ENCODE measurements at places on chromosomes 3 and 15.

- no peak for DNase-seq
These were observed 23.9 kb downstream of the ALDH1L1 start for GRCh38 chr3:126156468-126156867.

GRCh38 chr3:40845447-40845846, 320.7 kb downstream of the ZNF621 start:
- DNase-seq: no peak

DNA sequence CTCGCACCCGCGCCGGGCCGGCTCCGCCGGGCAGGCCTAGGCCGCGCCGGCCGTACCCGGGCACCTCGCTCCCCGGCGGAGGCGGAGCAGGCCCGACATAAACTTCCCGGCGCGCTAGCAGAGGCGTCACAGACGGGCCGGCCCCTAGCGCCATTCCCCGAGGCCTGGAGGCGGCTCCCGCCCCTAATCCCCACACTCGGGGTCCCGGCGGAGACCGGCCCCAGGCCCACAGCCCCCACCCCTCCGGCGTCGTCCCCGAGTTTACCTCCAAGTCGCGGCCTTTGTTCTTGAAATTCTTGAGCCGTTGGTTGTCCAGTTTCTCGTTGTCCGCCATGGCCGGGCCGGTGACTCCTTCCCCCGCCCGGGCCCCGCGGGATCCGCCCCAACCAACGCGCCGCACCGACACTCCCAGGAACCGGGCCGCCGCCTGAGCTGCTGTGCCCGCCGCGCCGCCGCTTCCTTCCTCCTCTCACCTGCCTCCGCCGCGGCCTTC, 376 bp downstream of the KPNA4 start:
- peak; percentile 54 for DNase-seq

DNA sequence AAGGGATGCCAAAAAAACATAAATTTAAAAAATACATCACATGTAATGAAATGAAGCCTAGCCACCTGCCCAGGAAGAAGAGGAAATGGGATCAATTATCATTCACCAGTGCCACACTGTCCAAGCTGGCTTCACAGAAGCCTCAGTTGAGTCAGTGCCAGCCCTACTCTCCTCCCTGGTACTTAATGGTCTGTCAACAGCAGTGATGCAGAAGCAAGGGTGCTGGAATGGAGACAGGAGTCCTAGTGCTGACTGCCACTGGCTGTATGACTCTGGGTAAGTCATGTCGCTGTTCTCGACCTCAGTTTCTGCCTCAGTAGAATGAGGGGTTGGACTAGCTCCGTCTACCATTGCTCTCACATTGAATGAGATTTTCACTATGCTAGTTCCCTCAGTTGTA, 78.5 kb upstream of the LARS2 start:
- DNase-seq: no peak

GRCh38 chr3:99186016-99186415, 284.5 kb upstream of the DCBLD2 start:
- DNase-seq: no peak

GRCh38 chr3:127497676-127498075, 92.9 kb downstream of the TPRA1 start:
- no peak for DNase-seq

- DNase-seq: no peak
These were observed 2.2 kb upstream of the MB21D2 start for GRCh38 chr3:192919901-192920300.

DNA sequence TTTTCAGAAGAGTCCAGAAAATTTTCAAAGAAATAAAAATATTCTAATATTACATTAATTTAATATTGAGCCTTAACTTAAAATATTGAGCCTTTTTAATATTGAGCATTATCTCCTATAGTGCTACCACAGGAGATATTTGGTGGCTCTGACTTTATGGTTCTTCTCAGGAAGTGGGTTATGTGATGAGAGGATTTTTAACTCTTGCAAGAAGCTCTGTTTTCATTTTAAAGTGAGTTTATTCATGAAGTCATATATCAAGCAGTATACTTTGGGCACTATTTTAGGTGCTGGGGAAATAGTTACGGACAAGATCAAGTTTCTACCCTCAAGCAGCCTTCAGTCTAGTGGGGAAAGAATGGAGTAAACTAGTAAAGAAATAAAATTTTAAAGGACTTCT, 13.4 kb upstream of the MBNL1 start:
- no peak for DNase-seq

DNA sequence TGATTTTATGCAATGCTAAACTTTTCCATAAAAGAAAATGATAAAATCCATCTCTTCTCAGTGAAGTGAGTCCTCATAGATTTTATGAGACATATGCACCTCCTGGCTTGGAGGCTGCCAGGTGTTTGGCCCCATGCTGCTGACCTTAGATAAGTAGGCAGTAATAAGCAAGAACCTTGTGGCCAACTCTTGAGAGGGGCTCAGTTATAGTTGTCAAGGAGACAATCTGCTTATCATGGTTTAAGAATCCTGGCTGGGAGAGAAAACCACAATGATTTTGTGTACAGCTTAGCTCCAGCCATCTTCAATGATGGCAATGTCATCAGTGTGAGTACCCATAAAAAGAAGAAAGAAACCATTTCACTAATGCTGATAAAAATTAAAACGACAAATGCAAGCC, 252.1 kb downstream of the CPNE4 start:
- DNase-seq: no peak

GRCh38 chr3:74640211-74640610, 25.8 kb upstream of the CNTN3 start:
- no peak for DNase-seq

DNA sequence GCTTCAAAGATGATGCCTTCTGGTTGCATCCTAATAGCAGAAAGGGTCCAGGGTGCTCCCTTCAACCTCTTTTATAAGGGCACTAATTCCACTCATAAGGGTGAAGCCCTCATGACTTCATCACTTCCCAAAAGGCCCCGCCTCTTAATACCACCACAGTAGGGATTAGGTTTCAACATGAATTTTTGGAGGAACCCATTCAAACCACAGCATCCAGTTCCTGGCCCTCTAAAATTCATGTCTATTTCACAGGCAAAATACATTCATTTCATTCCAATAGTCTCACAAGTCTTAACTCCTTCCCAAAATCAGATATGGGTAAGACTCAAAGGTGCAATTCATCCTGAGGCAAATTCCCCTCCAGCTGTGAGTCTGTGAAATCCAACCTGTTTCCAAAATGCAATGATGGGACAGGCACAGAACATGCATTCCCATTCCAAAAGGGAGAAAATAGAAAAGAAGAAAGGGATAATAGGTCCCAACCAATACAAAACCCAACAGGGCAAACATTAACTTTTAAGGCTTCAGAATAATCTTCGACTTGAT, 124.0 kb downstream of the ATP1B3 start:
- DNase-seq: no peak

DNA sequence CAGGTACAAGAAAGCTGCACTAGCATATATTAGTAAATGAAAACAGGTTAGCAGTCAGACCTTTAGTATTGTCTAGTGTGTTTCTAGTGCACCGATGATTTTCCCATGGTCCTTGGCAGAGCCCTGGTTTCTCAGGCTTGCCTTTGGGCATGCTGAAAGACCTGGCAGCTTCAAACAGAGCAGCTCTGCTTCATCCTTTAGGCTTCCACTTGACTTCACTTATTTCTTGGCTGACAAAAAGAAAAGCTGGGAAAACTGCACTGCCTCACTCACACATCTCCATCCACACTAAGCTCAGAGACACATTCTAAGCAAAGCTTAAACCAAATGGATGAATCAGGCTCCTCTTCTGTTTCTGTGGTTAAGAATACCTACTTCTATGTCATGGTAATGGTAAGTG, 374.8 kb upstream of the PDZRN3 start:
- no peak for DNase-seq

DNA sequence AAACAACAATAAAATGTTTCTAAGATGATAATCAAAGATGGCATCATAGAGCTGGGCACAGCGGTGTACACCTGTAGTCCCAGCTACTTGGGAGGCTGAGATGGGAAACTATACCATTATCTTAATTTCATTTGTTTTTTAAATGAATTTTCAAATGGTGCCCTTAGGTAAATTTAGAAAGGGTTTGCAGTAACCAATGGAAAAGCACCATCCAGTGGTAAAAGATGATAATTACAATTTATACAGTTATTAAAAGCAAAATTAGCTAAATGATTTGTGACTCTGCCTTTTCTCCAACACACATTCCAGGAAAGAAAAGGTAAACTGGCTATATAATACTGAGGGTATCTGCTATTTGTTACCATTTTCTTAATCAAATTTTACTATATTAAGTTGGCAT, 14.4 kb upstream of the ANKRD28 start:
- no peak for DNase-seq

DNA sequence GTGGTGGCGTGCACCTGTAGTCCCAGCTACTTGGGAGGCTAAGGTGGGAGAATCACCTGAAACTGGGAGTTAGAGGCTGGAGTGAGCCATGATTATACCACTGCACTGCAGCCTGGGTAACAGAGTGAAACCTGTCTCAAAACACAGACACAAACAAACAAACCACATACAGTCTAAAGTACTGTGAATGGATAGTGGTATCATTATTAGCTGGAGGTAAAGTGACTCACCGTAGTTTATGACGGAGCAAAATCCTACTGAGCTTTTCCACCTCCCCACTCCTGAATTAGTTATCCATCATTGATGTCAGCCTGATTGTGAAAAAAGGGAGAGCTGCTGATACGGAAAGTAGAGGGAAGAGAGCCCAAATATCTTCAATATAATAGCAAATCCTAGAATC, 3.2 kb upstream of the CNOT10 start:
- DNase-seq: no peak

GRCh38 chr3:78895528-78895927, 872.3 kb downstream of the ROBO1 start:
- no peak for DNase-seq
